Left ventricle myocardium inferior (tissue), 1 donor: ENCODE measurements at places on chromosomes 16 and 17.

- DNase-seq, result no peak
- peaks cover 12% of the 10 kb centered on the region for H3K4me1 ChIP-seq
- no peak overlapping the region for H3K27ac ChIP-seq
- H3K4me3 ChIP-seq, result no peak overlapping the region
- H3K36me3 ChIP-seq, result no peaks in the 10 kb centered on the region
- H3K27me3 ChIP-seq, result no peaks in the 10 kb centered on the region
Measured at GRCh38 chr17:74309902-74310301, 16.1 kb upstream of the KIF19 start.

GRCh38 chr16:84950906-84951305 is 60.4 kb downstream of the ZDHHC7 start:
- H3K4me3 ChIP-seq, result no peak overlapping the region
- H3K27ac ChIP-seq, result no peak overlapping the region
- peaks cover 22% of the 10 kb centered on the region for H3K4me1 ChIP-seq
- H3K36me3 ChIP-seq, result no peaks in the 10 kb centered on the region

DNA sequence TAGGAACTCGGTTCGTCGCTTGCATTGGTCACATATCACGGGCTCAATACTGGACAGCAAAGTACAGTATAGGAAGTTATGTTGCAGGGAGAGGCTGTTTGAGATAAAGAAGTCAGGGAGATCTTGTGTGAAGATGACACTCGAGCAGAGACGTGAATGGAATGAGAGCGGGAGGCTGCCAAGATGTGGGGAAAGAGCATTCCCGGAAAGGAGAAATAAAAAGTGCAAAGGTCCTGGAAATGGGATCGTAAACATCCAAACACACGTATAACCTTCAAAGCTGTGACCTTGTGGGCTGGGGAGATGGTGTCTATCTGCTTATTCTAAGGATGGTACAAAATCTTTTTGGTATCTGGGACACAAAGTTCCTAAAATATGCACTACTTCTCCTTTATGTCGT is 43.0 kb upstream of the MYOCD start:
- no peaks in the 10 kb centered on the region for H3K36me3 ChIP-seq
- peak overlapping the region; percentile 40 for H3K4me3 ChIP-seq
- peaks cover 13% of the 10 kb centered on the region for H3K4me1 ChIP-seq

- H3K36me3 ChIP-seq, result no peaks in the 10 kb centered on the region
- H3K27me3 ChIP-seq, result no peaks in the 10 kb centered on the region
- H3K27ac ChIP-seq, result peak overlapping the region; percentile 83
- H3K4me3 ChIP-seq, result peak overlapping the region; percentile 90
Measured at GRCh38 chr17:50426814-50427787, 1.1 kb downstream of the ACSF2 start.

- H3K27me3 ChIP-seq, result no peaks in the 10 kb centered on the region
- no peaks in the 10 kb centered on the region for H3K36me3 ChIP-seq
- no peak overlapping the region for H3K4me3 ChIP-seq
- no peak for DNase-seq
- peaks cover 16% of the 10 kb centered on the region for H3K4me1 ChIP-seq
Measured at GRCh38 chr17:80783486-80783885, 208.2 kb upstream of the CHMP6 start.

GRCh38 chr17:15490634-15491261 is 23.3 kb upstream of the CDRT4 start:
- peak; percentile 72 for DNase-seq
- peaks cover 25% of the 10 kb centered on the region for H3K4me1 ChIP-seq
- H3K4me3 ChIP-seq, result no peak overlapping the region
- peak overlapping the region; percentile 80 for H3K27ac ChIP-seq
- H3K36me3 ChIP-seq, result no peaks in the 10 kb centered on the region

GRCh38 chr17:69997332-69997731 is 77.7 kb upstream of the KCNJ16 start:
- peaks cover 3% of the 10 kb centered on the region for H3K4me1 ChIP-seq
- no peak for DNase-seq
- no peaks in the 10 kb centered on the region for H3K27me3 ChIP-seq
- H3K4me3 ChIP-seq, result no peak overlapping the region

DNA sequence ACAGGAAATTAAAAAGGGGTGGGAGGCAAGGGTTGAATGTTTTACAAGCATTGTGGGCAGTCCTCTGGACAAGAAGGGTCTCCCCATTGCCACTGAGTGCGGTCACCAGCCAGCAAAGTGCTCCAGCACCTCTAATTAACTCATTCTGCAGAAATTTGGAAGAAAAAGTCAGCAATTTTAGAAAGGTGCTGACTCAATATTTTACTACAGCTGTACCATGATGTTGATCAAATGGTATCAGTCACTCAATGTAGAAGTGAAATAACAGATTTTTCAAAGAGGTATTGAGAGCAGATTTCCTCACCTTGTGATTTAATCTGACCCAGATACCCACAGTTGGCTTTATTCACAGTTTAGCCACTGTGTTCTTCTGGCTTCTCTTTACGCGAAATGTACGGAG is 96.7 kb downstream of the PMP22 start:
- H3K27ac ChIP-seq, result no peak overlapping the region
- no peaks in the 10 kb centered on the region for H3K4me1 ChIP-seq
- DNase-seq, result no peak
- H3K27me3 ChIP-seq, result no peaks in the 10 kb centered on the region
- H3K4me3 ChIP-seq, result no peak overlapping the region

DNA sequence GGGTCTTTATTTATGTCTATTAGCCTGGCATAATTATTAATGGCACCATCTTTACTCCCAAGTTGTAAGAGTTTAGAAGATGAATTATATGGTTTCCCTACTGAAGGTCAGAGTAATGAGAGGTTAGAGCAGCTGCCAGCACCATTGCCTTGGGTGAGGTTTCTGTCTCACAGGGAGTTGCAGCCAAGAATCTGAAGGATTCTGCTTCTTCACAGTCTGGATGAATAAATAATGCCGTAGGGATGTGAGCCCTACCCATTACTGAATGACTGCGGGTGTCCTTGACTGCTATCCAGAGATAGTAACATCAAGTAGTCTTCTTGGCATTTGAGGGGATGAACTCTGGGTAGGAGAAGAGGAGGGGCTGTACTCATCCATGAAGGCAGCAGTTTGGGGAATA is 52.8 kb upstream of the SMIM36 start:
- H3K36me3 ChIP-seq, result no peaks in the 10 kb centered on the region
- H3K4me3 ChIP-seq, result no peak overlapping the region
- H3K4me1 ChIP-seq, result no peaks in the 10 kb centered on the region
- peaks cover 4% of the 10 kb centered on the region for H3K27me3 ChIP-seq
- DNase-seq, result no peak

DNA sequence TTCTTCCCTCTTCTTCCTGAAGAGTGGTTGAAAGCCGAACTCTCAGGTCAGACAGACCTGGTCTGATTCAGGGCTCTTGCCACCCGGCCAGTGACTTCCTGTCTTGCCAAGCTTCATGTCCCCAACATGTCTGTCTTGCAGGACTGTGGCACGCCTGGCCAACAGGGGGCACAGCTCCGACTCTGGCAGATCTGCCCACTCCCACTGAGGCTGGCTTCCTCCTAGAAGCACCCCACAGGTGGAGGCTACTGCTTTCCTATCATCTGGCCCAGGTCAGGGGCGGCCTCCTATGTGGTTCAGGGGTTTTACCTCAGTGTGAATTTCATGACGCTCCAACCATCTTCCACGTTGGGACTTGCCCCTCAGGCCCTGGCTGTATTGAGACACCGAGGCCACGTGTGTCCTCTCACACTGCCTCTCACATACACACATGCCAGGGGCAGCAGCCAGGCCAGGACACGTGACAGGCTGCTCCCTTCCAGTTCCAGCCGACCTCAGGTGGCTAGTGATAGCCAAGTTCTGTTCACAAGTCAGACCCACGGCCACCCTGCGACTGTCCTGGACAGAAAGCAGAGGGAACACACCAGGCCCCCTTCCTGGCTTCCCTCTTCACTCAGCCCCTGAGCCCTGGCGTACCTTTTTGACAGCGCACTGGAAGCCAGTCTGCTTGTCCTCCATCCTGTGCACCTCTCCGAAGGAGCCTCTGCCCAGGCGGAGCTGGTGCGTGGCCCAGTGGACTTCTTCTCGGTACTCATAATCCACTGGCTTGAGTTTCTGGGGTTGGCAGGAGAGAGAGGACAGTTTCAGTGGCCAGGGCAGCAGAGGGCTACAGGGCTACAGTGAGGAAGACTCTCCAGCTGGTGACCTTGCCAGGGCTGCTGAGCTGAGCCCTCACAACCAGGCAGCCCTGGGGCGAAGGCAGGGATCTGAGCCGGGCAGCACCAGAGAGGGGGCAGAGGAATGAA is 22.6 kb upstream of the SPATA32 start:
- H3K4me1 ChIP-seq, result peaks cover 77% of the 10 kb centered on the region
- DNase-seq, result peak; percentile 75
- peak overlapping the region; percentile 97 for H3K27ac ChIP-seq
- H3K4me3 ChIP-seq, result no peak overlapping the region
- peaks cover 88% of the 10 kb centered on the region for H3K36me3 ChIP-seq

- H3K27me3 ChIP-seq, result peaks cover 12% of the 10 kb centered on the region
- DNase-seq, result no peak
- no peak overlapping the region for H3K27ac ChIP-seq
- no peak overlapping the region for H3K4me3 ChIP-seq
Measured at GRCh38 chr17:51860954-51861561, 297.5 kb downstream of the CA10 start.

DNA sequence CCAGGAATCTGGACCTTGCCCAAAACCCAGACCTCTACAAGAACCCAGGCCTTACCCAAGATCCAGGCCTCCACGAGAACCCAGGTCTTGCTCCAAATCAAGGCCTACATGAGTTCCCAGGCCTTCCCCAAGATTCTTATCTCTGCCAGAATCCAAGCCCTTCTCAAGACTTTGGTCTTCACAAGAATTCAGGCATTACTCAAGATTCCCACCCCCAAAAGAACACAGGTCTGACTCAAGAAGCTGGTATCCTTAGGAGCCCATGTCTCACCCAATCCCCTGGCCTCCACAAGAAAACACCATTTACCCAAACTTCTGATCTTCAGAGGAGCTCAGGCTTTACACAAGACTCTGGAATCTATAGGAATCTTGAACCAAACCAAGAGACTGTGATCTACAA is 2.6 kb downstream of the SPEM3 start:
- no peaks in the 10 kb centered on the region for H3K27me3 ChIP-seq
- DNase-seq, result no peak
- H3K4me1 ChIP-seq, result peaks cover 15% of the 10 kb centered on the region
- H3K27ac ChIP-seq, result no peak overlapping the region
- H3K36me3 ChIP-seq, result no peaks in the 10 kb centered on the region
- H3K4me3 ChIP-seq, result no peak overlapping the region

GRCh38 chr17:6567528-6568183 is 11.3 kb upstream of the PITPNM3 start:
- no peak overlapping the region for H3K27ac ChIP-seq
- DNase-seq, result no peak
- H3K4me1 ChIP-seq, result no peaks in the 10 kb centered on the region
- peaks cover 41% of the 10 kb centered on the region for H3K27me3 ChIP-seq

DNA sequence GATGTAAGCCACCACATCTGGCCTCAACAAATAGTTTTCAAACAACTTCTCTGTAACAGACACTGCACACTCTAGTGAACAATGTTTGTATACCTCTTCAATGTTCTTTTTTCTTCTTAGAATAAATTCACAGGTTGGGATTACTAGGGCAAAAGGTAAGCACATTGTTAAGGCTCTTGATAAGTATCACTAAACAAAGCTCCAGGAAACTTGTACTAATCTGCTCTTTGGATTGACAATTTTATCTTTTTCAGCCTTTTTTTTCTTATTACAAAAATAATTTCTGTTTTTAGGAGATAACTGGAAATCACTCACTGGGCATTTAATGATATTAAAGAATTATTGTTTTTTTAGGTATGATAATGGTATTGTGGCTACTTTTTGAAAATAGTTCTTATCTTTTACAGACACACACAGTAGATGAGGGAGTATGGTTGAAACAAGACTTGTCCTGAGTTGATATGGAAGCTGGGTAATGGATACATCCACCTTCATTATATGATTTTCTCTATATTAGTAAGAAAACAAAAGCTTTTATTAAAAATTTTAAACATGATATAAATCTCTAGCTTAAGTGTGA is 7.7 kb upstream of the MPRIP start:
- no peaks in the 10 kb centered on the region for H3K27me3 ChIP-seq
- no peaks in the 10 kb centered on the region for H3K36me3 ChIP-seq
- DNase-seq, result no peak

- H3K4me1 ChIP-seq, result no peaks in the 10 kb centered on the region
- H3K27ac ChIP-seq, result no peak overlapping the region
- DNase-seq, result no peak
Measured at GRCh38 chr16:54817432-54817831, 113.2 kb upstream of the IRX5 start.

- peaks cover 54% of the 10 kb centered on the region for H3K4me1 ChIP-seq
- no peaks in the 10 kb centered on the region for H3K27me3 ChIP-seq
- no peak for DNase-seq
- H3K36me3 ChIP-seq, result peaks cover 27% of the 10 kb centered on the region
Measured at GRCh38 chr17:64212122-64212521, 50.9 kb downstream of the TEX2 start.

DNA sequence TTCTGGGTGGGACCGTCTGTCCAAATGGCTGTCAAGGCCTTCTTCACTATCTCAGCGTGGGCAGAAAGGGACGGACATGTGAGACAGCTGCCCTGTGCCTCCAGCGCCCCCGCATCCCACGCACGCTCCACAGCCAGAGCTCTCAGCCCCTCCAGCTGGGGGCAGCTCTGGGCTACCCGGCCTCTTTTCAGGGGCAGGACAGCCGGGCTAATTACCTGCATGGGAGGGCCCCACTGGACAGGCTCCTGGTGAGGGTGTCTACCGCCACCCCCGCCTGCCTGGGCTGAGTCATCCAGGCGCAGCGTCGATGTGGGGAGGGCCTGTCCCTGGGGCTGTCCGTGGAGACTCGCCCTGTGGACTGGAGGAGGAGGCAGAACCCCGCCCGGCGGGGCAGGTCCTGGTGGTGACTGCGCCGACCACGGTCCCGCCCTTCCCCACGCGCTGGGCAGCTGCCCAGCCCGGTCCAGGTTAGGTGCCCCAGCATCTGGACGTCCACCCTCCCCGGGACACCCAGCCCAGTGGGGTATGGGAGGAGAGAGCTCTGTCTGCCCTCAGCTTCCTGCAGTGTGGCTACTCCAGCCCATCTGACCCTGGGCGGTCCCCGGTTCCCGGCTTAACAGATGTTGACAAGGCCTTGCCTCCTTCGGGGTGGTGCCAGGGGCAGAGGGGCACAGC is 5.9 kb upstream of the METRNL start:
- H3K27me3 ChIP-seq, result no peaks in the 10 kb centered on the region
- no peaks in the 10 kb centered on the region for H3K36me3 ChIP-seq
- H3K4me1 ChIP-seq, result peaks cover 20% of the 10 kb centered on the region
- H3K4me3 ChIP-seq, result no peak overlapping the region
- DNase-seq, result peak; percentile 52
- peak overlapping the region; percentile 5 for H3K27ac ChIP-seq
